ENCODE measurements at places on chromosomes 5 and 9.

GRCh38 chr9:72977670-72978069, 24.8 kb upstream of the ALDH1A1 start:
- no peak for DNase-seq

- DNase-seq, result no peak
Measured at GRCh38 chr5:24177821-24178220, 467.0 kb downstream of the CDH10 start.

- DNase-seq, result no peak
Measured at GRCh38 chr9:80698725-80699410, 990.5 kb downstream of the TLE1 start.

GRCh38 chr9:5630081-5630507, 1.2 kb downstream of the RIC1 start:
- no peak for DNase-seq

GRCh38 chr9:130383350-130383715, 61.4 kb upstream of the ASS1 start:
- no peak for DNase-seq

- DNase-seq, result no peak
Measured at GRCh38 chr9:93949073-93949693, 6.0 kb downstream of the BARX1 start.

GRCh38 chr5:10743951-10744350, 17.1 kb downstream of the DAP start:
- DNase-seq, result no peak

DNA sequence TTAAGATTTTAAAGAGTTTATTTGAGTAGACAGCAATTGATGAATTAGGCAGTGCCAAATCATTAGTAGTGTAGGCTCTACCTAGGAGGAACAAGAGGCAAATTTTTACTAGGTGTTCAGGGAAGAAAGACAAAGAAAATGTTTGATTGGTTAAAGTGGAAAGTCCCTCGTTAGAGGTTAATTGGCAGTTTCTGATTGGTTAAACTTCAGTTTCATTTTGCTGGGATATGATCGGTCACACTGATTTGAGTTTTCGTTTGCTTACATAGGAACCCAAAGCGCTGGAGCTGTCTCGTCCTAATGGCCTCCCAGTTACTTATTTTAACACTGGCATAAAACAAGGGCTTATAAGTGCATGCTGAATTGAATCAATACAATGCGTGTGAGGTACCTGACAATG, 15.1 kb downstream of the DMAC1 start:
- DNase-seq, result no peak

DNA sequence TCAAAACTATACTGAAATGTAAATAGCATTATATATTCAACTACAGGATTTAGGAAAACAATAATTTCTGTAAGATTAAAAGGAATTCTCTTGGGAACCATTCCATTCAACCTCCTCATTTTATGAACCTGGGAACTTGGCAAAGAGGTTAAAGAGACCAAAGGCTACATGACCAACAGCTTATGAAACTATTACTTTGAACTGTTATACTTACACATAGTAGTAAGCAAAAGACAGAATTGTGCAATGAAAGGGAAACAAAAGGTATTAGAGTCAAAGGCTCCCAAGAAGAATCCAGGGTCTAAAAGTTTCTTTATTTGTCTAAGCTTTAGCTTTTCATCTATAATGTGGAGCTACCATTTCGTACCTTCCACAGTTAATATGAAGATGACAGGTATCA, 7.2 kb downstream of the C9orf72 start:
- DNase-seq, result no peak

DNA sequence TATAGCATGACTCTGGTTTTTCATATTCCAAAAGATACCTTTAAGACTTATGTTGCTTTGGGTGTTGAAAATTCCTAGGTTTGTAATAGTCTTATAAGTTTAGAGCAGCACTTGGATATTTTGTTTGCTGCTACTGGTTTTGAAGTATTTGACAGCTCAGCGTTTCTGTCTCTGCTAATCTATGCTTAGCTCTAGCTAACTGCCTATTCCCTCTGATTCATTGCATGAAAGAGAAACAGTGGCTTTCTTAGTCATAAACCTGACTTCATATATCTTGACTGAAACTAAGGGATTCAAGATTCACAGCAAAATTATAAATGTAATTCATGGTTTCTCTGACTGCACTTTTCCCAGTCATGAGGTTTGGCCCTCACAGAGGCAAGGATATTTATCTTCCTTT, 35.6 kb upstream of the ANXA1 start:
- DNase-seq, result no peak

DNA sequence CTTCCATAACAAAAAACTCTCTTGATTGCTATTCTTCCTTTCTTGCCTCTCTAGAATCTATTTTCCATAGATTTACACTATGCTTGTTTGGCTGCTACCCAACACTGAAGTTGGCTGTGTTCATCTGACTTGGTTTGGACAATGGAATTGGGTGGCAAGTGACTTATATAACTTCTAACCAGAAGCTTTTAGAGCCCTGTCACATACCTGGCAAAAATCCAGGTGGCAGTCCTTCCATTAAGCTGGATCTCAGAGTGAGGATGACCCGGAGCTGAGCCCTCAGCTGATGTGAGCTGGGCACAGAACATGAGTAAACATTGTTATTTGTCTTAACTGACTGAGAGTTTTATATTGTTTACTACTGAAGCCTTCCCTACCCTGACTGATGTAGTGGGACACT, 225.7 kb downstream of the TLR4 start:
- no peak for DNase-seq

GRCh38 chr9:134355561-134356279, 29.5 kb downstream of the RXRA start:
- DNase-seq, result no peak

DNA sequence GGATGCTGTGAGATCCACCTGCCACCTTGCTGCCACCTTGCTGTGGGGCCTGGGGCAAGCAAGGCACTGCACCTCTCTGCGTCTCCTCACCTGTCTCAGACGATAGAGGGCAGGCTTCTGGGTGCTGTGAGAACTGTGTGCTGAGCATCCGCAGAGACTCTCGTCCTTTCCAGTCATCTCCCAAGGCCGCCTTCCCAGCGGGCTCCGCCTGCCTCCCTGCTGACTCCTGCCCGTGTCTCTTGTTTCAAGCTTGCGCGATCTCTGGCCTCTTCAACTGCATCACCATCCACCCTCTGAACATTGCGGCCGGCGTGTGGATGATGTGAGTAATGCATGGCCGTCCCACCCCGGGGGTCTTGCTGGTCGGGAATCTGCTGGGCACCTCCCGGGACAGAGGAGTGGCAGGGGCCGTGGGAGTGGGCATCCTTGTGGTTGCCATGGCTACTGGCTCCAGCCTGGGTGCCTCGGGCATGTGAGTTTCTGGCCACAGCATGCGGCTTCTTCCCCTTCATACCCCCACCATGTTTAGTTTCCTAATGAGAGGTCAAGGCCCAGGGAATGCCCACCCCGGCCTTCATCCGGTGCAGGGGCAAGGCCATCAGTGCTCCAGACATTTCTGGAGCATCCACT, 3.6 kb downstream of the CACFD1 start:
- no peak for DNase-seq

DNA sequence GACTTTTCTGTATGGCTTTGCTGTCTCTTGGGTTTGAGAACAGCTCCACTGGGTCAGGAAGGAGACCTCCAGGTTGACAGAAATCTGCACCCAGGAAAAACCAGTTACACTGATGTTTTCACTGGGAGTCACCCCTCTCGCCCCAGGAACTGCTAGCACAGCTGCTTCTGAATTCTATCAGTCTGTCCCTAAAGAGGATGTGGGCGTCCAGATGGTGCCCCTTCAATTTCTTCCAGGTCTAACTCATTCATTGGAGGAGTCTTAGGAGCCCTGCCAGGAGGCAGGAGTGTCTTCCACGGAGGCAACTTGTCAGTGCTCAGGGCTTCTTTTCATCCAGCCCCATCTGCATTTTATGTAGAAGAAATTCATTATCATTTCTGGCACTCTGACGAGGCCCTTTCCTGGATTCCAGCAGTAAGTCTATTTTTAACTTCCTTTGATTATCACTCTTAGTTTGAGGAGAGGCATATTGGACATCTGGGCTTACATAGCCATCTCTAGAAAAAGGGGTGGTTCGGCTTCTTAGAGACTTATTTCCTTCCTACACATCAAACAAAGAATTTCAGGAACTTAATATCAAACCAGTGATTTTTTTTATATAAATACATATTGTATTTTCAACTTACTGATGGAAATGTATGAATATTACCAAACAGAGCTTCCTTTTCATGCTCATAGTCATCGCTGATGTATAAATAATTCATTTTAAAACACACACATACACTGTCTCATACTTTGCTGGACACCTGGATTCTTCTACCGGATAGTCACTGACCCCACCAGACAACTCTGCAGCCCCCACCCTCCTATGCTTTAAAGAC, 148.8 kb downstream of the IRX2 start:
- no peak for DNase-seq

All from activated CD4-positive, CD25-positive, alpha-beta regulatory T cell treated with anti-CD3 and anti-CD28 coated beads, Interleukin-2, amount 50 U/mL, for 72 hours (primary cell).